ENCODE measurements at places on chromosomes 13 and 19.

DNA sequence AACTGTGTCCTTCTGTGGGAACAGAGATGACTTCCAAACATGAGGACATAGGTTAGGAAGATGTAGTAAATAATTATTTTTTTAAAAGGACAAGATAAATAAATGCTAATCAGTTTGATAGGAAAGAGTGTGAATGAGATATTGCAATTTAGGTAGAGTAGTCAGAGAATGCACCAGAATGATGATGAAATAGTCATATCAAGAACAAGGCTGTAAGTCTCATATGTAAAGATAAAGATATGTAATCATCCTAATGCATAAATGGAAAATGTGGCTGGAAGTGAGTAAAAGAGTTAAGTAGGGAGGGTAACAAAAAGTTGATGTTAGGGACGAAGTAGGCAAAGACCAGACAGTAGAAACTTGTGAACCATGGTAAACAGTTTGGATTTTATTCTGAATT is 1041.7 kb upstream of the MIR17HG start:
- DNase-seq: no peak

DNA sequence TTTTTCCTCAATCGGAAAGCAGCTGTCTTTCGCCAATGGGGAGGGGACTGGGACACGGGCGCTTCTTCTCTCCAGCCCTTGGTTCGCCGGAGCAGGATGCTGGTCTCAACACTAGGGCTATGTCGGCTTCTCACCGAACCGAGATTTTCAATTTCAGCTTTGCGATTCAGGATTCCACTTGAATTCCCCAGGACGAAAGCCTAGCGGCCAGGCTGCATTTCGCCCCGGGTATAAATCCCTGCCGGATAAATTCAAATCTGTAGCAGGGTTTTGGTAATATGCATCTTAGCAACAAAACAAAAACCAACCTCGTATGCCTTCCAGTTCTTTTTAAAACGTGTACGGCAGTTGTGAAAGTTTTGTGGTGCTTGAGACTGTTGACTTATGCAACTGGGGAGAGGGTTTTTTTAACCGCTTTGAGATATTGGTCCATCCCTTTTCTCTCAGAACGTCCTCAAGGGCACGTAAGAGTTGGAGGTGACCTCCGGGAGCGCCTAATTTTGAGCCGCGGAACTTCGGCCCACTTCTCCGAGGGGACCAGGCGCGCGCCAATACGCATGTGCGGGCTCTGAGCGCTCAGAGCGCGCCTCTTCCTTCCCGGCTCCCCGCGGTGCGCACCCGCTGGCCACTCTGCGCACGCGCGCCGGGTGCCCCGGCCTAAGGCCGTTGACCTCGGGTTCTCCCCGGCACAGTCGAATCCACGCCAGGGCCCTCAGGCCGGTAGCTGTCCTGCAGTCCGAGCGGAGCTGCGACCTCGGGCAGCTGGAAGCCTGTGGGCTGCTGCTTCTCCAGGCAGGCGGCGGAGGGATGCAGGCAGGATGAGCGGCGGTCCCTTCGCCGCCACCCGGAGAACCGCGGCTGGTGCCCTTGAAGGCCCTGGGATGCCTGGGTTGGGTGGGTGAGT is 7.6 kb downstream of the POU4F1 start:
- peak; percentile 78 for DNase-seq

DNA sequence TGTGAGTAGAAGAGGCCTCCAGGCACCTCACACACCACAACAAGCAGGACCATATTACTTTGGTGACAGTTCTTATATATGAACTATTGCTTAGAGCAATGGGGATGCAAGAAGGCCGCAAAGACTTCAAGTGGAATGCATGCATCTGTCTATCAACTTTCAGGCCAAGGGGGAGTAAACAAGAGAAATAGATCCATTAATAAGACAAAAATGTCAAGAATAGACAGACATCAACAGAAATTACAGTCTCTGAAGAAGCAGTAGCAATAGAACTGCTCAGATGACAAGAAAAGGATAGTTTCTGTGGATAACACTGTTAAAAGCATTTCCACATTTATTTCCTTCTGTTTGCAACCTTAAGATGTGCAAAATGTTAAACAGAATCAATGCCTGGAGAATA is 1057.7 kb downstream of the UQCRFS1 start:
- DNase-seq: no peak

DNA sequence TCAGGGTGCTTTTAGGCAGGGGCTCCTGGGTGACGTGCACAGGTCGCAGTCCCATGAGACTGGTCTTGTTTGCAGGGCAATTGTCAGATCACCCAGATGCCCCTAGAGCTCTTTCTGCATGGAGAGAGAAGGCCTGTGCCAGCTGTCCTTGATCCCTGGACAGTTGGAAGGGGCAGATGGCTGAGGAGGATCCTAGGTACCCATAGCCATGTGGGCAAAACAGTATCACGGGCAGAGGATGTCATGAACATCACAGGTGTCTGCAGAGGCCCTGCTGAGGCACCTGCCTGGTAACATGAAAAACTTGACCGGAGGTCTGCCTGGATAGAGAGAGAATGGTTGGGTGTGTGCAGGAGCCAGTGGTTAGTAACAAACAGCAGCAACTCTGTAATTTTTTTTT is 99.3 kb downstream of the ZNF536 start:
- DNase-seq: no peak

DNA sequence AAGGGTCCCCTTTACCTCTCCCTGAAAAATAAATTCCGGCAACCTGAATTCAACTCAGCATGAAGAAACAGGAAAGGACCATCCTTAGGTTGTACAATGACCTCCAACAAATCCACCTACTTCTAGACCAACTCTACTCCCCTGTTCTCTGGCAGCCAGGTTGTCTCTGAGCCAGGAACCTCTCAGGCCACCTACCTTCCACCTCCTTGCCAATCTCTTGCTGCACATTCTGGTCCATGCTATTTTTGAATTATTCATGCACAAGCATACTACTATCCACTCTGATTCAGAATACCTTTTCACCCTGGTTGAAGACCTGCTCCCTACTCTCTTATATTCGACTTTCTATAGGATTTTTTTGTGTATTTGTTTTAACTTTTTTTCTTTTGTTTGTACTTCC is 415.0 kb upstream of the ZNF507 start:
- DNase-seq: no peak

GRCh38 chr19:33159893-33160292 is 28.0 kb downstream of the WDR88 start:
- no peak for DNase-seq

GRCh38 chr13:60572855-60573254 is 175.8 kb downstream of the TDRD3 start:
- DNase-seq: peak; percentile 57

DNA sequence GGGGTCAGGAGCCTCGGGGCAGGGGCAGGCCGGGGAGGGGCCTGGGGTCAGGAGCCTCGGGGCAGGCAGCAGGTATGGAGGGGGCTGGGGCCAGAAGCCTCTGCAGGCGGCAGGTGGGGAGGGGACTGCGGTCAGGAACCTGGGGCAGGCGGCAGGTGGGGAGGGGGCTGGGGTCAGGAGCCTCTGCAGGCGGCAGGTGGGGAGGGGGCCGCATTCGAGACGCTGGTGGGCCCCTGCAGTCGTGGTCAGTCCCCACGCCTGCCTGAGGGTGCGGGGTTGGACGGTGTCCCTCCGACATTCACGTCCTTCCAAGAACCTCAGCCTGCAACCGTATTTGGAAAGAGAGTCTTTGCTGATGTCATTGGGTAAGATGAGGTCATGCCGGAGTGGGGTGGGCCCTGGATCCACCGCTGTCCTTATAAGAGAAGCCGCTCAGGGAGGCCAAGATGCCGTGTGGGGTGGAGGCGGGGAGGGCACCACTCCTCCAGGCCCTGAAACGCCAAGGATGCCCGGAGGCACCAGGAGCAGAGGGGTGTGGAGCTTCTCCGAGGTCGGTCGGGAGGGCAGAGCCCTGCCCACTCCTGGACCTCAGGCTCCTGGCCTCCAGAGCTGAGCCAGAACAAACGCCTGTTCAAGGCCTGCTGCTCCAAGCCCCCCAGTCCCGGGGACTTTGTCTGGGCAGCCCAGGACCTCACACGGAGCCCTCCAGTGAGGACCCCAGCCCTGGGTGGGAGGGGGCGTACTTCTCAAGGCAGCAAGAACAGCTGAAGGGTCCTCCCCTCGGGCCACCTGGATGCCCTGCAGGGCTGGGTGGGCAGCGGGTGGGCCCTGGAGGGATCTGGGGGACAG is 30.1 kb downstream of the PIP5K1C start:
- no peak for DNase-seq

- DNase-seq: no peak
Measured at GRCh38 chr19:43464134-43464775, 1.2 kb downstream of the LYPD3 start.

- DNase-seq: no peak
Measured at GRCh38 chr13:92221916-92222315, 823.5 kb downstream of the GPC5 start.

DNA sequence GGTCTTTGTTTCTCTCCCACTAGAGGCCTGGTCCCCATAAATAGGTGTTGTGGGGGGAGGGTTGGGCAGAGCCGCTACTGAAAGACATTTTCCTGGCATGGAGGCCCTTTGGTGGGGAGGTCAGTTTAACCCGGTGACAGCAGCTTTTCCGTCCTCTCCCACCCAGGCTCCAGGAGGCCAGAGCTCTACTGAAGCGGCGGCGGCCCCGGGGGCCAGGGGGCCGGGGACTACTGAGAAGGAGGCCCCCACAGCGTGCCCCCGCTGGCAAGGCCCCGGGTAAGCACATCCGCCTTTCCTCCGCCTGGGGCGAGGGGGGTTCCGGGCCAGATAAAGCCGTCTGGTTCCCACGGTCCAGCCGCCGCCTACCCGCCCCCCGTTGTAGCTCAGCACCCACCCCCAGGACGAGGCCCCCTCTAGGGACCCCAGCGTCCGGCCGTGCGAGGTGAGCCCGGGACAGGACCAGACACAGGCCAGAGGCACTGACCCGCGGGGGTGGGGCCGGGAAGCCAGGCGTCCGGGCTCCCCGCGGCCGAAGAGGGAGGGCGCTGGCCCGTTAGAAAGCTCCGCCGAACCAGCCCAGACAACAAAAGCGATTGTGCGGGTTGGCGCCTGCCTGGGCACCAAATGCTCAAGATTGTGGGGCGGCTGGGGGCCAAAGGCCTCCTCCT is 1.1 kb upstream of the LTBP4 start:
- DNase-seq: peak; percentile 30

GRCh38 chr13:97221046-97221445 is 1.1 kb upstream of the MBNL2 start:
- no peak for DNase-seq

DNA sequence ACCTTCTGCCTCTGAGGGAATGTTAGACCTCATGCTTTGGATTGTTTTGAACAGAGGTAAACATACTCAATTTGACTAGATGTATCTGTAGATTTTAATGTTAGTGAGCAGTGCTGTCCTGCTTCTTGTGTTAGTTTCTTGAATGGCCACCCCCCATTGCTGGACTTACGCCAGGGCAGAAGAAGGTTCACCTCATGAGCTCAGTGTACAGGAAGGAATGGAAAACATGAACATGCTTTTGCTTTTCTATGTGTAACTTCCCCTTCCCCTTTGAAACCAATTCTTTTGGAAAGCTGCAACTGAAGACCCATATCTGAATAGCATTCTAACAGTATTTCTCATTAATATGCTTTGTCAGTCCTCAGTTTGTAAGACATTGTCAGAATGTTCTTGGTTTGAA is 32.3 kb downstream of the WASF3 start:
- no peak for DNase-seq

DNA sequence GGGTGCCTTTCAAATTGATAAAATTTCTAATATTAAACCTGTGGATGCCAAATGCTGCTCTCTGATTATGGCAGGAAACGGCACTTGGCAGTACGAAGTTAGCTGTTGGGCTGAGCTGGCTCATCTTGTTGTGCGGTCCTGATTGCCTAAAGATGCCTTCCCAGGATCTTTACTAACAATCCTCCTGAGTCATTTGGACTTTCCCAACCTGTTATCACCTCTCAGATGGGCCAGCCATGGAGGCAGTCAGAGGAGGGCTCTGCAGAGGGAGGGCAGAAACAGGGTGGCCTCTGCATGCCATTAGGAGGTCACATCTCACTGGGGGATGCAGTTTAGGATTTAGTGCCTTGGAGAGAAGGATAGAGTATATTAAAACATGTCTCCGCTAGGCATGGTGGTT is 27.3 kb downstream of the ALOX5AP start:
- DNase-seq: no peak

- DNase-seq: no peak
Measured at GRCh38 chr13:112261924-112262323, 114.2 kb upstream of the SPACA7 start.

- no peak for DNase-seq
Measured at GRCh38 chr13:49272296-49272695, 24.6 kb downstream of the CDADC1 start.

DNA sequence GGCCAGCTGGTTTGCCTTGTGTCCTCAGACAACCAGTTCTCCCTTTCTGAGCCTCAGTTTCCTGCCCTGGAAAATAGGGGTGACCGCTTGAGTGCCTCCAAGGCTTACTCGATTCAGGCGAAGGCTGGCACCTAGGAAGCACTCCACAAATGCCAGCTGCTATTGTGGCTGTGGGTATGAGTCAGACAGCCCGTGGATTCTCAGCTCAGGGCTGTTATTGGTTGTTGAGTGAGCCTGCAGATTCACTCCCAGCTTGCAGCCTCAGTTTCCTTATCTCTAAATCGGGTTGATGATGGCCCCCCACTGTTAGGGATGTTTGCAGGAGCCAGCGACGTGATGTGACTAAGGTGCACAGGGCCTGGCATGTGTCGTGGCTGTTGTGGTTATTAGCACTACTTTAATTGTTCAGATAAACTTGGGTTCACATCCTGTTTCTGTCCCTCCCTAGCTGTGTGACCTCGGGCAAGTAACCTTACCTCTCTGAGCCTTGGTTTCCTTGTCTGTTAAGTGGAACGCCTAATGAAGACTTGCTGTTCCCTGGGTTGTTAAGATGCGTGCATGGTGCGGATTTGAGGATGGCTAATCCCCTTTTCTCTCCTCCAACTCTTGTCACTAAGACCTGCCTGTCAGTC is 2.4 kb downstream of the MARK4 start:
- DNase-seq: no peak

GRCh38 chr13:109010912-109011311 is 381.5 kb downstream of the MYO16 start:
- DNase-seq: peak; percentile 34

DNA sequence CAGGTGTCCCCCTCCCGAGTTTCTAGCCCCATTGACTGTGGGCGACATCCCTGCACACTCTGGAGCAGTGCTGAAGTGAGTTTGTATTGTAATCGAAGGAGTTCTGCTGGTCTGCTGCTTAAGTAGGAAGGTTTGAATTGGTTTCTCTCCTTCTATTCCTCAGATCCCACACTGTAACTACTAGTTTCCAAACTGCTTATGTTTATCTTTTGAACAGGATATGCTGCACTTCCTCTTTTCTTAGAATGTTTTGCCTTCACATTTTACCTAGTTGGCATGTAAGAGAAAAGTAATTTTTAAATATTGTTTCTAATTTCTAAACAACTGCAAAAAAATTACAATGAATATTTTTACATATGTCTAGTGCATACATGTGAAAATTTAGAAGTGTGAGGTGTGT is 511.8 kb downstream of the KLF12 start:
- no peak for DNase-seq

DNA sequence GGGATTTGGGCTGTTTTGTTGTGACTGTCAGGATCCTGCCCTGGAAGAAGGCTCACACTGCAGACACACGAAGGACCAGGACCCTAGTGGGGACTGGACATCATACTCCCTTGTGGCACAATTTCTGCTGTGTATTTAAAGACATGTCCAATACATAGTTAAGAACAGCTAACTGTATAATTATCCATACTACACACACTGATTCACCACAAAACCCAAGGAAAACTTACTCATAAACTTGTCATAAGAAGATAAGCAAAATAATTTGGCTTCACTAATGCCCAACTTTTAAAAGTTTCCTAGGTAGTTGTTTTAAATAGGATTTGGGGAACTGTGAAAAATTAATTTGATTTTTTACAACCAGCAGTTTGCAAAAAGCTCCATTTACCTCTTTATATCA is 46.1 kb downstream of the LATS2 start:
- DNase-seq: no peak
